CD4-positive, alpha-beta T cell (primary cell): ENCODE measurements at places on chromosomes 2 and 18. TPM values are rescaled to one million over a fixed set of nuclear protein-coding genes. Genes with fewer than 3 reads are reported as not detected.

Gene CDK15
- total RNA-seq: not detected

Gene EGR4
- 0.17 TPM for total RNA-seq

Gene PDE11A
- not detected for total RNA-seq

Gene UGT1A5
- total RNA-seq: not detected

- no peak overlapping the region for H3K4me3 ChIP-seq
- no peaks in the 10 kb centered on the region for H3K36me3 ChIP-seq
- H3K4me1 ChIP-seq: no peaks in the 10 kb centered on the region
- H3K27ac ChIP-seq: no peak overlapping the region
- no peaks in the 10 kb centered on the region for H3K27me3 ChIP-seq
Observed at GRCh38 chr2:88897715-88898114, 206.2 kb downstream of the RPIA start.

DNA sequence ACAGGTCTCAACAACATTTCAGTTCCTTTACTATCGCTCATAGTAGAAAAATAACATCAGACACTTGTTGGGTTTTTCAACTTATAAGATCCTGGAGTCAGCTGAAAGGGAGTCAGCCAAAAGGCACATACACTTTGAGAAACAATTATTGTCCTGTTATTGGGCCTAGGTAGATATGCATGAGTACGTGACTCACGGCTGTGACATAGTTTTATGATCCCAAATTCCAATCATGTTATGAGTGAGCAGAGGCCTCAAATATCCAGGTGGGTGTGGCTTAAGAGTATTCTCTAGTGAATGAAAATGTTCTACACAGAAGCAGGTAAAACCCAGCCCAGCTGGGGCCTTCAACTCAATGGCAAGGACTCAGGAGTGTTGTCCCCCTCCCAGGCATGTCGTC lies 27.2 kb downstream of the SERPINB8 start:
- H3K36me3 ChIP-seq: no peaks in the 10 kb centered on the region
- no peaks in the 10 kb centered on the region for H3K27me3 ChIP-seq
- no peak overlapping the region for H3K27ac ChIP-seq
- no peak overlapping the region for H3K4me3 ChIP-seq
- no peaks in the 10 kb centered on the region for H3K4me1 ChIP-seq

- no peak overlapping the region for H3K27ac ChIP-seq
- no peak overlapping the region for H3K4me3 ChIP-seq
- H3K27me3 ChIP-seq: no peaks in the 10 kb centered on the region
- H3K36me3 ChIP-seq: no peaks in the 10 kb centered on the region
- no peaks in the 10 kb centered on the region for H3K4me1 ChIP-seq
Observed at GRCh38 chr2:189128970-189129369, 50.6 kb downstream of the COL5A2 start.

DNA sequence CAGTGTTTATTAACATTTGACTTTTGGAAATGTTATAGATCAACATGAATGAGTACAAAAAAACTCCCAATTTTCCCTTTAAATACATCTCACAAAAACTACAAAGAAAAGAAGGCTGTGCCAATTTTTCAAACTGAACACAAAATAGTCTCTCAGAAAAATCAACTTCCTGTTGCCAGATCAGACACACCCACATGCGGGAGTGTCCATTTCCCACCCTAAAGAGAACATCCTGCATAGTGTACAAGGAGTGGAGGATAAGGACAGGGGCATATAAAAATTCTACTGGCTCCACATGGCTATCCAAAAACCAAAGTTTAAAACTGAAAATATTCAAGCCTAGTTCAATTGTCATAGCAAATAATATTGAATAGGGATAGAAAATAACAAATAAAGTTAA lies 165.3 kb downstream of the ATAD2B start:
- H3K27me3 ChIP-seq: no peaks in the 10 kb centered on the region
- peaks cover 37% of the 10 kb centered on the region for H3K36me3 ChIP-seq
- H3K4me1 ChIP-seq: no peaks in the 10 kb centered on the region
- no peak overlapping the region for H3K27ac ChIP-seq

DNA sequence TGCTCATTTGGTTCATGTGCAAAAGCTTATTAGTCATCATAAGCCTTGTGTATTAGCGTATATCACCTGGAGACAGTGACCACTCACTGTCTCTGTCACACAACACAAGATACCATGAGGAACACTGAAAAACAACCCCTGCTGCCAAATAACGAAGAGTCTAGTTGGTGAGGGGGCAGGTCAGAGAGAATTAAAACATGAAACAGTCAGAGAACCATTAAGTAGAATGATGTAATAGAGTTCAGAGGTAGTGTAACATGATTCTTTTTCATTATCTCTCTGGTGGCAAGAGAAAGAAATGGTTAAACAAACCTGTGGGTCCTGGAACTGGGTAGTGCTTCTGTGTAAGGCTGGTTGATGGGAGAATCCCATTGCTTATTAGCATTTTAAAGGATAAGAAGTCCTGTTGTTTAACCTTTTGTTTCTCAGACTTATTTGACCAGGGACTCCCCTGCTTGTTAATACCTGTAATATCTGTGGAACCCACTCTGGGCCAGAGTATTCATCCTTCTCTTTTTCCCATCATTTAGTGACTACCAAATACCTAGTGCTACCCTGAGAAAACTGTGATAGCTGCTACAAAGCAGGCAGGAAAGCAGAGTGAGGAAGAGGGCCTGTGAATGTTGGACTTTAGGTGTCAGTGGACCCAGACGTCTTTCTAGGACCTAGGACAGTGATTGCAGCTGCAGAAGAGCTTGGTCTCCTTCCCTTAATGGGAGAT lies 38.0 kb downstream of the PTRHD1 start:
- DNase-seq: no peak
- no peak overlapping the region for H3K27ac ChIP-seq
- peaks cover 65% of the 10 kb centered on the region for H3K36me3 ChIP-seq
- no peaks in the 10 kb centered on the region for H3K27me3 ChIP-seq
- H3K4me3 ChIP-seq: no peak overlapping the region
- H3K4me1 ChIP-seq: no peaks in the 10 kb centered on the region

GRCh38 chr2:9260464-9260918 lies 53.9 kb downstream of the ASAP2 start:
- no peak overlapping the region for H3K4me3 ChIP-seq
- H3K27ac ChIP-seq: no peak overlapping the region
- DNase-seq: peak; percentile 36
- no peaks in the 10 kb centered on the region for H3K36me3 ChIP-seq
- H3K27me3 ChIP-seq: no peaks in the 10 kb centered on the region

- no peaks in the 10 kb centered on the region for H3K36me3 ChIP-seq
- no peak overlapping the region for H3K27ac ChIP-seq
- DNase-seq: no peak
Observed at GRCh38 chr2:95061119-95061512, 35.6 kb downstream of the MAL start.

GRCh38 chr2:176390276-176391147 lies 121.3 kb downstream of the MTX2 start:
- no peaks in the 10 kb centered on the region for H3K36me3 ChIP-seq
- no peak for DNase-seq
- no peak overlapping the region for H3K4me3 ChIP-seq
- no peaks in the 10 kb centered on the region for H3K27me3 ChIP-seq

DNA sequence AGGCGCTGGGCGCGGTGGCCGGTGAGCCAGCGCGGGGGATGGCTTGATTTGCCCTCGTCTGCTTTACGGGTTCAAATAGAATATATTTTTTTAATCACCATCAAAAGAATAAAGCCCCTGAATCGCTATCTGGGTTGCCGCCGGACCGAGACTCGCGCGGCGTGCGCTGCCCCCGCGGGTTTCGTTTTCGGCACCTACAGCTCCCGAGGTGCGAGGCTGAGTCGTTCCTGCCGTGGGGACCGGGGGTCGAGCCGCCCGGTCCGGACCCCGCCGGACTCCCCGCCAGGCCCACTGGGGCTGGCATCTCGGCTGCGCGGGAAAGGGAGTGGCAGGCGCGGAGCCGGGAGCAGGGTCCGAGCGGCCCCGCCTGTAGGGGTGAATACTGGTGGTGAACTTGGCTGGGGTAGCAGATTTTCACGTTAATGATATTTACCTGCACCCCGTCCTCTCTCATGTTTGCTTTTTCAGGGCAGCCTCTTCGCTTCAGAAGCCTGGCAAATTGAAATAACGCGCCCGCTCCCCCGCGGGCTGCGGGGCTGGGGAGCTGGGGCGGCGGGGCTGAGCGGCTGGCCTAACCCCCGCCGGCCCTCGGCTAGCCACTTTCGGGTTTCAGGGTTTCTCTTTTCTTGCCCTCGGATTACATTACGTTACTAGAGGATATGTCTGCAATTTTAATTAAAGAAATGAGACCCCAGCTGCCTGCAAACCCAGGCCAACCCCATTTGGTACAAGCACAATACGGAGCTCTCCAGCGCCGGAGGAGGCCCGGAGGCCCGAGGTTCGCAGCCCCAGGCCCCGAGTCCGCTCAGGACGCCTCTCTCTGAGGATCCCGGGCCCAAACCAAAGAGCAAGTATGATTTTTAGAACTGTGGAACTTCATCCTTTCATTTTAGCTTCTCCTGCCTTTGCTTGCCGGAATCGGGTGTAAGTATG lies 1.7 kb upstream of the CELF4 start:
- H3K36me3 ChIP-seq: no peaks in the 10 kb centered on the region
- no peak for DNase-seq
- H3K4me3 ChIP-seq: no peak overlapping the region
- peaks cover 51% of the 10 kb centered on the region for H3K27me3 ChIP-seq

DNA sequence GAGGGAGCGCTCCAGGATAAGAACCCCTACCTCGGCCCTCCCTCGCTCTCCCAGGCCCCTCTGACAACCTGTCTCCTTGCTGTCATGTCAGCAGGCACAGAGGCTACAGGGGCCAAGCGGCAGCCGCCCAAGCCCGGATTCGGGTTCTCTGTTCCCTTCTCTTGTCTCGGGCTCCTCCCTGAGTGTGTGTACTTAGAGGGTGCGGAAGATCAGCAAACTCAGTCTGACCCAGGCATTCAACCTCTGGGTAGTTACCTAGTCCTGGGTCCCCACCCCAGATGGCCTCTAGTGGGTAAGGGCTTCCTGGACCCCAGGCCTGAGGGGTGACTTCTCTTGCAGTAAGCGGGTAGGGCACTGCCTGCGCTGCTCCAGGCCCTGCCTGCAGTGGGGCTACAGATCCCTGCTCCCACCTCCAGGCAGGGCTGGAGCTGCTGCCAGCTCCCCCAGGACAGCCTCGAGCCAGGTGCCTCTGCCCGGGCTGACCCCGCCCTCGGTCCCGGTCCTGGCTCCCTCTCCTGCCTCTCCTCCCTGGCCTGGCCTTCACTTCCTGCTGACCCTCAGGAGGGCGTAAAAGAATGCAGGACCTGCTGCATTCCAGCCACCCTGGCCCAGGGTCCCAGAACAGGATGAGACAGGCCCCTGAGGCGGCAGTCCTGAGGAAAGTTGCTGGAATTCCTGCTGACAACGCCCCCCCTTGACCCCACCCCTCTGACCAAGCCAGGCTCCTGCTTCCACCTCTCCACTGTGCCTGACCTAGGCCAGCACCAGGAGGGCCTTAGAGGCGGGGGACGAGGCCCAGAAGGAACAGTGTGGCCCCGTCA lies 22.0 kb downstream of the GPC1 start:
- no peak overlapping the region for H3K4me3 ChIP-seq
- no peaks in the 10 kb centered on the region for H3K36me3 ChIP-seq
- DNase-seq: no peak
- H3K4me1 ChIP-seq: peaks cover 14% of the 10 kb centered on the region

DNA sequence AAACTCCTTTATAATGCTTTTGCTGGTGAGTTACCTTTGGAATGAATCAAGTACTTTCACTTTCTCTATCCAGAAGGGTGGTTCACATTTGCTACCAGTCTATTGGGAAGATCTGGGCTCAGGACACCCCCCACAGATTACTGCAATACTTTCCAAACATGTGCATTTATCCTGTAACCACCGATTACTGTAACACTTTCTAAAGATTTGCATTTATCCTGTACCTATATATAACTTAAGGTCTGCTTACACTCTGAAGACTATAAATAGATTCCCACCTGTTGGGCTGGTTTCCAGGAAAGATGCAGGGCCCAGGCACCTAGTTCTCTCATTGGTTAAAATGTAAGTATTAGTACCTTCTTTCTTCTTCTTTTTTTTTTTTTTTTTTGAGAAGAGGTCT lies 113.0 kb upstream of the NEDD4L start:
- no peak for DNase-seq
- H3K4me3 ChIP-seq: no peak overlapping the region
- no peaks in the 10 kb centered on the region for H3K36me3 ChIP-seq

GRCh38 chr18:67143028-67143427 lies 373.5 kb downstream of the DSEL start:
- H3K27me3 ChIP-seq: no peaks in the 10 kb centered on the region
- no peak for DNase-seq
- H3K27ac ChIP-seq: no peak overlapping the region

DNA sequence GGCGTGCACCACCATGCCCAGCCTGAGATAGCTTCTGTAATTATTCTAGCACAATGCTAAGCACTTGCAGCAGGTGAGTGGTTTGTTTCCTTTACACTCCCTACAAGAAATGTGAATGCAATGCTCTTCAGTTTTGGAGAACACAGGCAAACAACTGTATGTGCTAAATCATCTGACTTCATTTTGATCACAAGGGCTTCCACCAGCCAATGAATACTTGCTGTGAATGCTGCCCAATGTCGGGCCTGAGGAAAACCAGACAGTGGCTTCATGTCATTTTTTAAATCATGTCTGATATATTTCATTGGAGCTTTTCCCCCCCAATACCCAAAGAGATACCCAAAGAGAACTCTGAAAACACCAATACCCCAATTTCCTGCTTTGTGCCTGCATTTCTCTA lies 155.6 kb upstream of the XPO1 start:
- H3K4me1 ChIP-seq: peaks cover 11% of the 10 kb centered on the region
- no peaks in the 10 kb centered on the region for H3K36me3 ChIP-seq
- no peak for DNase-seq
- H3K4me3 ChIP-seq: no peak overlapping the region

- no peaks in the 10 kb centered on the region for H3K36me3 ChIP-seq
- DNase-seq: no peak
- H3K27ac ChIP-seq: no peak overlapping the region
- H3K4me3 ChIP-seq: peak overlapping the region; percentile 51
- peaks cover 91% of the 10 kb centered on the region for H3K27me3 ChIP-seq
- H3K4me1 ChIP-seq: peaks cover 44% of the 10 kb centered on the region
Observed at GRCh38 chr18:22169889-22170420, 566 bp downstream of the GATA6 start.

DNA sequence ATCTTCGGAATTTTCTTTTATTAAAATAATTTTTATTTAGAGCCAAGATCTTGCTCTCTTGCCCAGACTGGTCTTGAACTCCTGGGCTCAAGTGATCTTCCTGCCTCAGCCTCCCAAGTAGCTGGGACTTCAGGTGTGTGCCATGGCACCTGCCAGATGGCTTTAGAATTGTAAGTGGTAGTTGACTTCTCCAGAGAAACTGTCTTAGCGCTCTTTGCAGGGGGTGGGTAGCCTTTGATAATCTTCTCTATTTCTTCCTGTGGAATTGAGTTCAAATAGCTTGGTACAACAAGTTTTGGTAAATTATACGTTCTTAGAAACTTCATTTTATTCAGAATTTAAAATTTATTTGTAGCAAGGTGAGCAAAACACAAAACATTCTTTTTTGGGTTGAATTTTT lies 113.3 kb downstream of the LDLRAD4 start:
- no peak for DNase-seq
- H3K36me3 ChIP-seq: no peaks in the 10 kb centered on the region
- no peak overlapping the region for H3K27ac ChIP-seq

GRCh38 chr18:27223526-27224291 lies 38.6 kb upstream of the CHST9 start:
- no peak for DNase-seq
- H3K4me1 ChIP-seq: no peaks in the 10 kb centered on the region
- no peaks in the 10 kb centered on the region for H3K27me3 ChIP-seq

- H3K27ac ChIP-seq: no peak overlapping the region
- no peaks in the 10 kb centered on the region for H3K4me1 ChIP-seq
- no peaks in the 10 kb centered on the region for H3K36me3 ChIP-seq
Observed at GRCh38 chr2:120858361-120859106, 122.9 kb downstream of the GLI2 start.

- no peak overlapping the region for H3K27ac ChIP-seq
- DNase-seq: no peak
- no peak overlapping the region for H3K4me3 ChIP-seq
- no peaks in the 10 kb centered on the region for H3K36me3 ChIP-seq
- no peaks in the 10 kb centered on the region for H3K27me3 ChIP-seq
- H3K4me1 ChIP-seq: no peaks in the 10 kb centered on the region
Observed at GRCh38 chr2:24571828-24572442, 80.9 kb downstream of the NCOA1 start.
